Lung (tissue), 17 donors: ENCODE measurements at places on chromosomes 11 and 22.
A peak's percentile ranks its signal among the peaks of the same experiment; 100 is the strongest.

- DNase-seq = peak; percentile 99
These were observed 2.2 kb downstream of the TNKS1BP1 start for GRCh38 chr11:57322256-57323166.

DNA sequence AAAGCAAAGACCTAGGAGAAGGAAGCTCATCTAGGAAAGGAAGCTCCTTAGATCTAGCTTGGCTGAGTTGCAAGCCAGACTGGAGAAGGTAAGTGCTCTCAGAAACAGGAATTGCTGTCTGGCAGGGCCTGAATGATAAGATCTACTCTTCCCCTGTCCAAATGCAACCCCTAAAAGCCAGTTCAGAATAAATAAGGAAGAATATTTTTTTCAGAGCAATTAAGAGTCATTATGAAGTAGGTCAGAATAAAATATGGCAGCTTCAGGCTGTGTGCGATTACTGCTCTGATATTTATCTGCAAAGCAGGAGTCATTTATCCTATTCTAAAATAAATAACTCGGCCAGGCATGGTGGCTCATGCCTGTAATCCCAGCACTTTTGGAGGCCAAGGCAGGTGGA is 82.1 kb downstream of the PIWIL4 start:
- DNase-seq = no peak

- DNase-seq = peak; percentile 89
These were observed 7.9 kb downstream of the ATG16L2 start for GRCh38 chr11:72821920-72822799.

GRCh38 chr11:124875401-124875800 is 10.2 kb downstream of the ROBO3 start:
- DNase-seq = no peak

- DNase-seq = no peak
These were observed 434.3 kb downstream of the ETS1 start for GRCh38 chr11:128152796-128153696.

- DNase-seq = no peak
These were observed 40.0 kb upstream of the PHOX2A start for GRCh38 chr11:72283947-72284346.

- DNase-seq = no peak
These were observed 66.8 kb downstream of the BRD1 start for GRCh38 chr22:49760630-49761571.

- no peak for DNase-seq
These were observed 263.3 kb upstream of the PLET1 start for GRCh38 chr11:112523951-112524350.

DNA sequence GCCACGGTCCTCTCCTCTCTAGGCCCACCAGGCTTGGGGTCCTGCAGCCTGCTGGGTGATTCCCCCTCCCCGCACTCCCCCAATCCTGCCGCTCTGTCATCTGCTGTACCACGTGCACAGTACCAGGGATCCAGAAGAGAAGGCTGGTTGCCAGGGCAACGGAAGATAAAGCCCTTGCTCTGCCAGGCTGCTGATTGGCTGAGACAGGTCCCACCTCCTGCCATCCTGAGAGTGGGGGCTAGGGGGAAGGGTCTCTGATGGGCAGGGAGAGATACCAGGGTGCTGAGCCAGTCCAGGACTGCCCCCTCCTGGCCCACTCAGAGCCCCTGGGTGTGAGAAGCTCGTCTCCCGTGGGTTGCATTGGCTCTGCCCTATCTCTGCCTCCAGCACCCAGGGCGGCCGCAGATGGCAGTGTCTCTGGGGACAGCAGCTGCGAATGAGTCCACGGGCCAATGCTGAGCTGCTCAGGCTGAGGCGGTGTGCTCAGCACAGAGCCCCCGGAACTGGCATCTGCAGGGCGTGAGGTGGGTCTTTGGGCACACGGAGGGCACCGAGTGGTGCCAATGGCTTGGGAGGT is at the start of gene SMIM45:
Gene SMIM45, plus strand, starts transcription at position 253 of the 577 bp plus-strand sequence.
- DNase-seq = no peak

DNA sequence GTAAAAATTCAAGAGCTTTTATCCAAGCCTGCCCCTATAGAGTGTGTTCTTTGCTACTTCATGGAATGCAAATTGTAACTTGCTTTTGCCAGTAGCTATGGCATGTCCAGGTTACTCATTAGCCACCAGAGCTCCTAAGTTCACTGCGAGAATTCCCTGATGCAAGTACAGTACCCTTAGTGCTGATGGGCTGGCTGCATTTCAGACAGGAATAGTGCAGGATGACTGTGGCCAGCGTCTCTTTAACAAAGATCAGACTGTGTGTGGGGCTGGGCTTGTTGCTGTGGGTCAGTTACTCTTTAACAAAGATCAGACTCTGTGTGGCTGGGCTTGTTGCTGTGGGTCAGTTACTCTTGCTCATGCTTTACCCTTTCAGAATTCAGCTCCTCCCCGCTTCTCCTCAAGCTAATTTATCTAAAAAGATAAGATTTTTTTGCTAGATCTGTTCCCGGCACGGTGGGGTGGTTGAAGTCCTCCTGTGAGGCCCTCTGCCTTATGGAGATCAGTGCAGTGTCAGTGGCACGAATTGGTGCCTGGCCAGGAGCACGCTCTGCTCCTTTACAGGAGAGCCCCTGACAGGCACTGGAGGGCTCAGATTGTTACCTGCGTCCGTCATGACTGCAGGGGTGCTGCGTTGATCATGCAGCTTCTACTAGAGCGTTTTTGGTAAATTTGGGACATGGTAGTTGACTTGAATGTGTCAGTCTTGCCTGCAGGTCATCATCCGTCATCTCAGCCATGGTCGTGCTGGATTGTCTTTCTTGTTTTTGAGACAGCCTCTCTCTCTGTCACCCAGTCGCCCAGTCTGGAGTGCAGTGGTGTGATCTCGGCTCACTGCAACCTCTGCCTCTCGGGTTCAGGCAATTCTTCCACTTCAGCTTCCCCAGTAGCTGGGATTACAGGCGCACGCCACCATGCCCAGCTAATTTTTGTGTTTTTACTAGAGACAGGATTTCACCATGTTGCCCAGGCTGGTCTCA is 27.0 kb downstream of the AP2A2 start:
- peak; percentile 62 for DNase-seq

DNA sequence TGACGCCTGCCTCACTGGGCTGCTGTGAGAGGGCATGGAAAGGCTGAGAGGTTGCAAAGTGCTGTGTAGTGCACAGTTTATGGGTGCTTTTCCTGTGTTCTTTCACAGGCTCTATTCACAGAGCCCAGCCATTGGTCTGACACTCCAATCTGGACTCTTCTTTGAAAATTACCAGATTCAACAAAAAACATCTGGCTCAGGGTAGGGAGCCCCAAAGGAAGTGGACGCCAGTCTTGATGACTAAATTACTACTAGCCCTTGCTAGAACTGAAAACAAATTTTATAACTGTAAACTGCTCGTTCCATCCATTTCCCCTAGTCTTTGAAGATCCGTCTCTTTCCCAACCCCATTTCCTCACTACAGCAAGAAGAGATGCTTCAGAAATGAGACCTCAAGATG is 178.6 kb downstream of the TENM4 start:
- peak; percentile 33 for DNase-seq

- DNase-seq = no peak
These were observed 40.5 kb downstream of the CD82 start for GRCh38 chr11:44605965-44606364.

- no peak for DNase-seq
These were observed 15.1 kb upstream of the GLYATL1 start for GRCh38 chr11:58924230-58924629.

DNA sequence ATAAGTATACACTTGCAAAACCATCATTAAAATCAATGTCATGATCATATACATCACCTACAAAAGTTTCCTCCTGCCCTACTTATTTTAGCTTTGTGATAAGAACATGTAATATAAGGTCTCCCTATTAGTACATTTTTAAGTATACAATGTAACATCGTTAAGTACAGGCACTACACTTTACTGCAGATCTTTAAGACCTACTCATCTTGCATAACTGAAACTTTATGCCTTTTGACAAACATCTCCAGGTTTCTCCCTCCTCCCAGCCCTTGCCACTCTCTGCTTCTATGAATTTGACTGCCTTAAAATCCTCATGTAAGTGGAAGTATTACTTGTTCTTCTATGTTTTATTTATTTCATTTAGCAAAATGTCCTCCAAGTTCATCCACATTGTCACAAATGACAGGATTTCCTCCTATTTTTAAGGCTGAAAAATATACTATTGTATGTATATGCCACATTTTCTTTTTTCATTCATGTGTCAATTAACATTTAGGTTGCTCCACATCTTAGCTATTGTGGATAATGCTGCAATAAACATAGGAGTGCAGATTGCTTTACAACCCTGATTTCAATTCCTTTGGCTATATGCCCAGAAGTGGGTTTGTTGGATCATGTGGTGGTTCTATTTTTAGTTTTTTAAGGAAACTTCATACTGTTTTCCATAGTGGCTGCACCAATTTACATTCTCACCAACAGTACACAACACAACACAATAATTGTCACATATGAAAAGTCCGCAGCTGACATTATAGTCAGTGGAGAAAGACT is 471.1 kb upstream of the ANO3 start:
- peak; percentile 91 for DNase-seq

DNA sequence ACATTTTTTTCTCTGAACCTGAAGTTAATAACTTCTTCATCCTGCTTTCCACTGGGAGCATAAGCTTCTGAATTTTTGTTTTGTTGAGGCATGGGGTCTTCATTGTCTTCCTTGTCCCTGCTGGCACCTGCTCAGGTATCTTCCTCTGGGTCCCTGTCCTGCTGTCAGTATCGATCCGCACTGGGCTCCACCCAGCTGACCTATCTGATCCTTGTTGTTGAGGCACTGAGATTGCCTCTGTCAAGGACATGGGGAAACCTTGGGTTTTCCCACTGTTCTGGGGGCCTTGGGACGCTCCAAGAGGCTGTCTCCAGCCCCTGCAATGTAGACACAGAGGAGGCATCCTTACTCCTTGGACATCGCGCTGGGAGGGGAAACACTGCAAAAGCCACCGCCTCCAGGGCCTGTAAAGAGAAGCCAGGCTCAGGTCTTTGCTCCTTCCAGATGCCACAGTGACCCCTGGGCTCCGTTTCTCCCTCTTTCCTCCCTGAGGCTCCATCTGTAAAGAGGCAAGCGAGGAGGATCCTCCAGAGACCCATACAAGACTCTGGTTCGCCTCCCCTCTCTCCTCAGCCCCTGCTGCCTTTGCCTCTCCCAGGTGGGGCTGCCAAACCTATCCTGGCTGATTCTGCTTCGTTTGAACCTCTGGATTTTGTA is 8.6 kb upstream of the RBFOX2 start:
- no peak for DNase-seq

DNA sequence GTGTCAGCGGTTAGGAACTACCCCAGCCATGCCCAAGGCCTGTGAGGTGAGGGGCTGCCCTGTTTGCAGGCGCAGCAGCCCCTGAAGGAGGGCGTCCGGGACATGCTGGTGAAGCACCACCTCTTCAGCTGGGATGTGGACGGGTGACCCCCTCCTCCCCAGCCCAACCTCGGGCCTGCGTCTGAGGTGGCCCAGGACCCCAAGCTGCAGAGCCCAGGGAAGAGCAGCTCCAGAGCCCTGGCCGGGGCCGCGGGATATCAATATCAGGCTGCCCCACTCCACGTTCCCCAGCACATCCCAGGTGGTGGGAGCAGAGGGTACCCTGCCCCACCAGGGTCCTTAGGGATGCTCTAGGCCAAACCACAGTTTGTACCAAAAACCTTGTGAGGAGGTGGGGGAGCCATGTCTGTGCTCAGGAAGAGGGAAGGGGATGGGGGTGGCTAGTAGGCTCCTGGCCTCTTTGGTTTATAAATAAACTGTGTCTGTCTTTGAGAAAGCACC is 39.3 kb downstream of the SGSM3 start:
- DNase-seq = no peak

DNA sequence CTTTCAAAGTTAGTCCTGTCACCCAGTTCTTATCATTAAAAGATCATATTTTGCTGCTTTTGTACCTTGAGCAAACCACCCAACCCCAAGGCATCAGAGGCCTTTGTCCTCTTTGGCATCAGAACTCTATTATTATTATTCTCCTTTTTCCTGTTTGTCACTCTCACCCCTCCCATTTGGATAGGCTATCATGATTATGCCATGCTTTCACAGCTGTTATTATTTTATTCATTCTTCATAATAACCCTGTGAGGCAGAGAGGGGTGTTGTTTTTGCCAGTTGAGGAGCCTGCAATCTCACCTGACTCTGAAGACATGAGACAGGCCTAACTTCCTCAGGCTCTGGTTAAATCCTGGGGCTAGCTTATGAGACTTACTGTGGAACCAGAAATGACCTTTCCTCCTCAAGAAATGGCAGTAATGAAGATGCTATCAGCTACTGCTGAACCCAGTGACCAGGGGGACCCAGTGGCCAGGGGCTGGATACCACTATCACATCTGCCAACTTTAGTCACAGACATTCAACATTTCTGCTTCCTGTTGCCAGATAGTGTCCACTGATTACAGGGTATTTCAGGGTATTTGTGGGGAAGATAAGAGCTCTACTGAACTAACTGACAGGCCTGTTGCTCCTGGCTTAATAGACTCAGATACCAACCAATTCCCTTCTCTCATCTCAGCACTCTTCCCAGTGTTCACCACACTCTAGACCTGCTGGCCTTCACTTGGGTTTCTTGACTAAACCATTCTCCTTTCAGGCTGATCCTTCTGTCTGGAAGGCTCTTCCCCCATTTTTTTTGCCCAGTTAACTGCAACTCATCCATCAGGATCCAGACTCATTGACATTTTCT is 11.8 kb upstream of the SWAP70 start:
- DNase-seq = no peak

- DNase-seq = peak; percentile 62
These were observed 27.8 kb downstream of the WEE1 start for GRCh38 chr11:9601037-9601875.

- peak; percentile 96 for DNase-seq
These were observed 17.9 kb downstream of the MYEOV start for GRCh38 chr11:69311767-69312385.

- no peak for DNase-seq
These were observed 443.9 kb downstream of the INSC start for GRCh38 chr11:15558513-15559181.

DNA sequence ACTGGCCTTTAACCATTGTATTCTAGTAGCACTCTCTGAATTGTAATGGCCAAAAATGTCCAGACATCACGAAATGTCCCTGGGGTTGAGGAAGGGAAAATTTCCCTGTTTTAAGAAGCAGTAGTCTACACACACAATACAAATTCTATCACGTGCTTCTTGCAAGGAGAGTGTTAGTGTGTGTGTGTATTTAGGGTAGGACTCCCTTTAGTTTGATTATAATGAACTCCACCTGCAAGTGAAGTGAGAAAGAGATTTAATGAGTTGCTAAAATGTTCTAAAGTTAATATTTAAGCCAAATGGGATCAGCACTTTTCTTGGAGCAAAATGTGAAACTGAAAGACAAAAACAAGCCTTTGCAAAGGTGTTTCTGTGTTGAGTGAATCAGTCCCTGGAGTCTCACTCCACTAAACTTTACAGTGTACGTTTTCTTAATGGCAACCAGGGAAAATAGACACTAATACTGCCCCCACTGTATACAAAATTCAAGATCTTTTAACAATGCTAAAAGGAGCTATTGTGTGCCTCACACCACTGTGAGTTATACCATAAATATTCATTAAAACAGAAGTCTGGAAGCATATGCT is 590.3 kb upstream of the TENM4 start:
- DNase-seq = no peak

GRCh38 chr11:61963016-61963281 is 4.5 kb downstream of the FTH1 start:
- DNase-seq = no peak
